ENCODE measurements at places on chromosomes 5 and 9.

- DNase-seq, result no peak
Measured at GRCh38 chr5:123817267-123817666, 305.3 kb downstream of the CSNK1G3 start.

- no peak for DNase-seq
Measured at GRCh38 chr9:15157381-15157780, 149.6 kb downstream of the TTC39B start.

- DNase-seq, result no peak
Measured at GRCh38 chr9:97237311-97237786, 70.1 kb upstream of the CCDC180 start.

DNA sequence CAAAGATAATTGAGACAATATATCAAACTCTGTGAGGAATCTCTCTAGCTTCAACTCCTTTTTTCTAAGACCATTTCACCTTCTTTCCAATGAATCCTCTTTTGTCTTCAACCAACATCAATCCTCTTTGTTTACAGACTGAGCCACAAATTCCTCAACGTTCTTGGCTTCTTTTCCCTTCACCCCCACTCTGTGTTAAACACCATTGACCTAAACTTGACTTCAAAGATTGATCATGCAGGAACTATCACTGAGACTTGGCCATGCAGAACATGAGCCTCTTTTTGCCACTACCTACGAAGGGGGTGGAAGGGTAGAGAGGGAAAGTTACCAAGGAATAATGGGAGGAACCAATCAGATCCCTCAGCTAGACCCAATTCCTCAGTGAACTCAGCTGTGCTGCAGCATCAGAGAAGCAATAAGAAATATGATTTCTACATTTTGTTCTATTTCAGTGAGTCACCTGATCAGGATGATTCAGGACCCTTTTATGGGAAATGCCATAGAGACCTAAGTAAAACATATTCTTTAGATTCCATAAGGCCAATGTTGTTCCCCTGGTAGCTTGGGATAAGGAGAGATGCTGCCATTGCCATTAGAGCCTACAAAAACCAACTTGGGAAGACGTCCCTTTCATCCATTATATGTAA, 187.7 kb upstream of the RGMB start:
- no peak for DNase-seq

GRCh38 chr9:34377404-34377746, 677 bp upstream of the MYORG start:
- DNase-seq, result no peak

GRCh38 chr5:522899-523440, 1.3 kb downstream of the SLC9A3 start:
- no peak for DNase-seq
